ENCODE measurements at places on chromosomes 5 and 9.

DNA sequence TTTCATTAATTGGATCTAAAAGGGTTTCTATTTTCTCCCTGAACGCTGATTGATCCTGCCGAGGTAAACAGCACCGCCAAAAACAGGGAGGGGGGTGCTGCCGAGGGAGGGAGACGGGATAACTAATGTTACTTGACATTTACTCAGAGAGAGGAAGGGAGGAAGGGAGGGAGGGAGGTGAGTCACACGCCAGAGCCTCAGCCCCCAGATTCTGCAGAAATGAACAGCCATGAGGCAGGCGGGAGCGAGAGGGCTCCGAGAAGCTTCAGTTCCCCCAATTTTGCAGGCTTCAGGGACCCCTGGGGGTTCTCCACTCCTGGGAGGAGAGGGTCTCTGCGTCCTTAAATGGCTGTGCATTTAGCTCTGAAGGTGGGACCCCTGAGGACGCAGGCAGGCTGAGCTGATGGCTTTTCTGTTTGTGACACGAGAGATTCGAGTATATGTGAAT is 59.1 kb upstream of the IER5L start:
- peak; percentile 5 for DNase-seq

DNA sequence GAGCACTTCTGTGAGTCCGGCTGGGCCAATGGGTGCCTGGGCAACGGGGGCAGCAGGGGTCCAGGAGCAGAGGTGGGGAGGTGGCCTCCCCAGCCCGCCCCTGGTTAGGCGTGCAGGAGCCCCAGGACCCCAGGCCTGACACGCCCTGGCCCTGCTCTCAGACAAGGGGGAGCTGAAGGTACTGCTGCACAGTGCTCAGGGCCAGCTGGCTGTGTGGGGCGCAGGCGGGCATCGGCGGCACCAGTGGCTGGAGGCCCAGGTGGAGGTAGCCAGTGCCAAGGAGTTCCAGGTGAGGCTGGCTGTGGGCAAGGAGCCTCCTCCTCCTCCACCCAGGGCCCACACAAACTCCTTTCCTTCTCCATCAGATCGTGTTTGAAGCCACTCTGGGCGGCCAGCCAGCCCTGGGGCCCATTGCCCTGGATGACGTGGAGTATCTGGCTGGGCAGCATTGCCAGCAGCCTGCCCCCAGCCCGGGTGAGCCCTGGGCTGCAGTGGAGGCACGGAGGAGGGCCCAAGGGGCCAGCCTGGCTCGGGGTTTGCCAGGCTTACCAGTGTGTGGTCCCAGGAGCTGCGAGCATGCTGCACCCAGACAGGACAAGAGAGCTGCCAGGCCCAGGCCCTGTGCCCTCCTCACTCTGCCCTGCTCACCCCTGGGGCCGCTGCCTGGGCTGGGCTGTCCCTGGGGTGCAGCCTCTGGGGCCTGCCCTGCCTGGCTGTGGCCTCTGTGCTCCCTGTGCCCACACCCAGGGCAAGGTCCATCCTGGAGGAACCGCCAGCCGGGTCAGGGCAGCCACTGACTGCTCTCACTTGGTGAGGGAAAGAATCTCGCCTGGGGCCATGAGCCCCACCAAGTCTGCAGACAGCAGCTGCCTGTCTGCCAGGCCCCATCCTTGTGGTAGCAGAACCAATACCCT is 7.0 kb downstream of the MAMDC4 start:
- DNase-seq, result no peak

DNA sequence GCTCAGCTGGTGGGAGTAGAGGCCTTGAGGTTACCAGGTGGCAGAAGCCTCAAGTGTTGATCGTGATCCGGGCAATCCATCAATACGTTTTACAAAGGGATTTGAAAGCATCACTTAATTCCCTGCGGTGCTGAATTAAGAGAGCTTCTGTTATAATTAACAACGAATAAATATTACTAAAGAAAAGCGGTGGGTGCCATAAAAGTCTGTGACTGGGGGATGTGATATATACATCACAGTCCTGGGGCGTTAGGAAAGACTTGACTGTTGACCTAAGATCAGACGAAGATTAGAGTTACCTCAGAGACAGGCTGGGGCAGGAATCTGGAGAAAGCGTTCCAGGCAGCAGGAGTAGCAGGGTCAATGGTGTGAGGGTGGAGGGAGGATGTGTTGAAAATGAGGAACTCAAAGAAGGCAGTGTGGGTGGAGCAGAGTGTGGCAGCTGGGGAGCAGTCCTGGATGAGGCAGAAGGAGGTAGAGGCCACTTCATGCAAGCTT is 6.7 kb upstream of the C5orf63 start:
- no peak for DNase-seq

DNA sequence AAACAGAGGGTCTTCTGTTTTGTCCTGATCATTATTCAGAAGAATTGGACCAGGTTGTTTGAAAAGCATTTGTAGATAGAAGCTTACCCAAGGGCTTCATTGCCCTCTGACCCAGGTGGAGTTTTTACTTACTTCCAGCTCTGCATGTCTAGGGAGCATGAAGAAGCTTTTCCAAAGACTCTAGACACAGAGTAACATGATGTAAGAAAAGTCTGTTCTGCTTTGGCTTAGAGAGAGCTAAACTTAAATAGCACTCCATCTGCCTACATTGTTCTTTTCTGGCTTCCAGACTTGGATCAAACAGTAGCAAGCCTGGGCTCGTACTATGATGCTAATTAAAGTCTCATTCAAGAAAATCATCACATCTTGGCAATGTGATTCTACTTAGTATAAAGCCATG is 112.1 kb downstream of the SNCAIP start:
- DNase-seq, result no peak

DNA sequence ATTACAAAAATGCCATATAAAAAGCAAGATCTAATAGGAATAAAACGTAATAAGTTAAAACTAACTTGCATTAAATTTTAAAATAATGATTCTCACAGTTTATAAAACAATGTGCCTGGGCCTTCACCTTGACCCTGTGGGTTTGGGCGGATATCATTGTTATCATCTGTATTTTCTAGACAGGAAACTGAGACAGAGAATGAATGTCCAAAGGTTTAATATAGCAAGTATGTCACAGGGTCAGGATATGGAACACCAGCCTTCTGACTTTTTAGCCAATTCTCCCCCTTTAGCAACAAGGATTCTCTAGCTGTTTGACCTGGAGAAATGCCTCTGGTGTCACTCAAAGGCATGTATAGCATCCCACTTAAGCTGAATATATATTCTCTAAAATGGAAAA is 67.2 kb downstream of the ITGA1 start:
- no peak for DNase-seq

Measured in effector CD8-positive, alpha-beta T cell (primary cell).